Muscle of leg (tissue), 16 donors: ENCODE measurements at places on chromosomes 7 and 10.

DNA sequence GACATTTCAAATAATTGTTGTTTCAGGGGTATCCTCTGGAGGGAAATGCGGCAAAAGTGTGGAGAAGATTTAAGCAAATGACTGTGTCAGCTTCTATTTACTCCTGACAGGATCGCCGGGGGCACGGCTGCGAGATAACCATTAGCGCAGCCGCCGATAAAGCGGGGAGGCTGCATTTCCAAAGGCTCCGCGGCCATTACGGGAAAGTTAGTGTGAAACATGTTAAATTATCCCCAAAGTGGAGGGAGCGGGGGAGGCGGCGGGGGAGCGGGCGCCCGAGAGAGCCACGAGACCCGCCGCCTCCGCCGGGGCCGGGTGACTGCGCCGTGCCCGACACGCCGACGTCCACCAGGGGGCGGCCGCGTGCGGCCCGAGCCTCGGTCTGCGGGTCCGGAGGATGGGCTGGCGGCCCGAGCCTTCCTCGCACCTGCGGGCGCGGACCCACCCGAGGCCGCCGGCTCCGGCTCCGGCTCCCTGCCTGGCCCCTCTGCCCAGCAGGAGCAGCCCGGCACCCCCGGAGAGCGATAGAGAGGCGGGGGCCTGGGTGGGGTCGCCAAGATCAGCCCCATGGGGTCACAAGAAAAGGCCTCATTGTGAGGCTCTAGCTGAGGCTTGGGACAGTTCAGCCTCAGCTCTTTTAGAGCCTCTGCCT, 74.4 kb upstream of the PAX2 start:
- no peak overlapping the region for H3K4me3 ChIP-seq
- no peak for DNase-seq
- no peaks in the 10 kb centered on the region for H3K4me1 ChIP-seq
- H3K27me3 ChIP-seq, result peaks cover 79% of the 10 kb centered on the region
- no peak overlapping the region for H3K27ac ChIP-seq
- H3K36me3 ChIP-seq, result no peaks in the 10 kb centered on the region

- H3K36me3 ChIP-seq, result no peaks in the 10 kb centered on the region
- H3K4me1 ChIP-seq, result no peaks in the 10 kb centered on the region
- no peaks in the 10 kb centered on the region for H3K27me3 ChIP-seq
These were observed 258.8 kb downstream of the THSD7A start for GRCh38 chr7:11573128-11573750.

DNA sequence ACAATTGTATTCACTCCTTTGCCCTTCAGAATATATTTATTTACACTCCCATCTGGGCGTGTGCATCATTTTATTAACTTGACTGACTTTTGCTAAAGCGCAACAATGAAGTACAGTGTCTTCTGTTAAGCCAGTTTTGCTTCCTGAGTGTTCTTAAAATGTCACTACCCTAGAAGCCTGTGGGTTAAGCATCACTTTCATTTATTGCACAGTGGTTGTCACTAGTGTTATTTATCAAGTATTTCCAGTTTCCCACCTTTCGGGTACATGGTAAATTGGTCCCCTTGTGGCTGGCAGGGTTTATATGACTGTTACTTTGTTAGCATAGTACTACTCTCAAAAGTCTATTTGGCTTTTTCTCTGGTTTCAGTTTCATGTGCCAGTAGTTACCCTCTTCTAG, 3.3 kb downstream of the HILPDA start:
- H3K36me3 ChIP-seq, result peaks cover 12% of the 10 kb centered on the region
- no peaks in the 10 kb centered on the region for H3K27me3 ChIP-seq
- peaks cover 27% of the 10 kb centered on the region for H3K4me1 ChIP-seq
- H3K27ac ChIP-seq, result no peak overlapping the region

DNA sequence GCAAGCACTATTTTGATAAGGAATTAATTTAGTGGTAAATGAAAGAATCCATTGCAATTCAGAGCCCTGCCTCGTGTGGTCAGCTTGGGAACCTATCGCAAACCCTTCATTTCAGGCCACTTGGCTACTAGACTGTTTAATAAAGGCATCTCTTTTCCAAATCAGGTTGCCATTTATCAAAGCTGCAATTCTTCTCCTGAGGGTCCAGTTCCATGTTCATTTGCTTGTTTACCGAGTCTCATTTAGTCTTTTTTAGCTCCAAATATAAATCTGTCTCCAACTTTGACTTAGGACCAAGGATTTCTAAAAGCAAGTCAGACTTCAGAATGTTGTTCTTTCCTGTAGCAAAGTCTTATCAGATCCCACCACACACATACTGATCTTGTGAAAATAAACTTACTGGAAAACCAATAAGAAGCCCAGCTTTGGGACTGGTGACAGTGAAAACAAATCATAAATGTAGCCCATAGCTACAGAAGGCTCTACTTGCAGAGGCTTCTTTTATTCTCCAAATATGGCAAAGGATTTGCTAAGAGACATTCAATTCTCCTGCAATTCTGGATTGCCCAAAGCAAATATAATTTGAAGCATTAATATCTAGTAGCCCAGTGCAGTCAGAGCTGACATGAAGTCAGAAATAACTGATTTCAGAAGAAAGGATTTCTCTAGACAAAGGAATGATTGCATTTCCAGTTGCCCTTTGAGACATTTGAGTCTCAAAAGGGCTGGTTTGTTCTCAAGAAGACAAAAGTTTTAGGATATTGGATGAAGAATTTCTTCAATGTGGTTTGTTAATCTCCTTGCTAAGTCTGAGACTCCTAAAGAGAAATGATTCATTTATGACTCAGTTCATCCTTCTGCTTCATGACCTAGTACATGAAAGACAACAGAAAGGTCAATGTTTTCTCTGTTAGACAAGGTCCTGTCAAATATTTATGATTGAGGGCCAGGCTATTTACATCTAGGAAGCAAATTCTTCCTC, 28.0 kb downstream of the PPP1R3C start:
- peaks cover 20% of the 10 kb centered on the region for H3K4me1 ChIP-seq
- H3K4me3 ChIP-seq, result no peak overlapping the region
- no peaks in the 10 kb centered on the region for H3K36me3 ChIP-seq
- H3K27me3 ChIP-seq, result no peaks in the 10 kb centered on the region
- no peak overlapping the region for H3K27ac ChIP-seq
- no peak for DNase-seq

GRCh38 chr7:7857143-7857583, 111.4 kb upstream of the GLCCI1 start:
- peaks cover 2% of the 10 kb centered on the region for H3K4me1 ChIP-seq
- H3K27me3 ChIP-seq, result no peaks in the 10 kb centered on the region
- no peak overlapping the region for H3K27ac ChIP-seq

- no peaks in the 10 kb centered on the region for H3K36me3 ChIP-seq
- no peak overlapping the region for H3K27ac ChIP-seq
- no peaks in the 10 kb centered on the region for H3K4me1 ChIP-seq
- no peaks in the 10 kb centered on the region for H3K27me3 ChIP-seq
- no peak for DNase-seq
These were observed 60.0 kb downstream of the RAPGEF5 start for GRCh38 chr7:22296916-22297315.

- no peak for DNase-seq
- no peaks in the 10 kb centered on the region for H3K36me3 ChIP-seq
- H3K27ac ChIP-seq, result no peak overlapping the region
- H3K4me1 ChIP-seq, result peaks cover 8% of the 10 kb centered on the region
These were observed 70.9 kb downstream of the SYPL1 start for GRCh38 chr7:106041140-106041717.

DNA sequence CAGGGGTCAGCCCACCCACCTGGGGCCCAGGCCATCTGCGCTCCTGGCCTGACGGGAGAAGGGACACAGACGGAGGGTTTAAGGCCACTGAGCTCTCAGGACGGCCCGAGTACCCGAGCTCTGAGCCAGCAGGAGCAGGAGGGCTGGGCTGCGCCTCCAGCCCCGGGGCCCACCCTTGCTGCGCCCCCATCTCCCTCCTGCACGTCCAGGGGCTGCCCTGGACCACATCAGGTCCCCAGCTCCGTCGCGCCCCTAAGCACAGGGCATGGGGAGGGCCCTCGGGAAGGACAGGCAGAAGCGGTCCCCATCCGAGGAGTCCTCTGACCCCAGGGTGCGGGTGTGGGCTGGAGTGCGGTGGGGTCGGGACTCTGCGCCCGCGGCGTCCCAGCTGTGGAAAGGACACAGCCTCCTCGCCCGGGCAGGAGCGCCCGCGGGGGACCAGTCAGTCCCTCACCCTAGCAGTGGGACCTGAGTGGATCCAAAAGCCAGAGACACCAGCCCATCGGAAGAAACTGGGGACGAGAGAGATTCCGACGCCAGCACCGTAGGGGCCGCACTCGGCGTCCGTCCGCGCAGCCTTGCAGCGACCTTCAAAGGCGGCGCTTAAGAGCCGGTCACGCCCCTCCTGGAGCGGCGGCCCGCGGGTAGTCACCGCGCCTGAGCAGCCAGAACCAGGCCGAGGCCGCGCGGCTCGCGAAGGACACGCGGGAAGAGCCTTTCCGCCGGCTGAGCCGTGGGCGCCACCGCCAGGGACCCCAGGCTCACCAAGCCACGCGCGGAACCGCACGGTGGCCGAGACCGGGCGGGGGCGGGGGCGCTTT, 15.9 kb downstream of the CAMK2B start:
- DNase-seq, result peak; percentile 75
- peaks cover 10% of the 10 kb centered on the region for H3K4me1 ChIP-seq
- H3K36me3 ChIP-seq, result no peaks in the 10 kb centered on the region

GRCh38 chr7:99141841-99142726, 1.8 kb downstream of the SMURF1 start:
- no peaks in the 10 kb centered on the region for H3K36me3 ChIP-seq
- H3K27ac ChIP-seq, result peak overlapping the region; percentile 94
- peak overlapping the region; percentile 39 for H3K4me3 ChIP-seq
- H3K4me1 ChIP-seq, result peaks cover 10% of the 10 kb centered on the region

GRCh38 chr7:124152859-124153692, 120.2 kb upstream of the TMEM229A start:
- no peaks in the 10 kb centered on the region for H3K36me3 ChIP-seq
- H3K4me1 ChIP-seq, result no peaks in the 10 kb centered on the region
- H3K27me3 ChIP-seq, result no peaks in the 10 kb centered on the region
- no peak overlapping the region for H3K4me3 ChIP-seq
- no peak overlapping the region for H3K27ac ChIP-seq

- H3K27me3 ChIP-seq, result no peaks in the 10 kb centered on the region
- DNase-seq, result no peak
- H3K36me3 ChIP-seq, result no peaks in the 10 kb centered on the region
- no peak overlapping the region for H3K4me3 ChIP-seq
- H3K4me1 ChIP-seq, result peaks cover 23% of the 10 kb centered on the region
These were observed 98.3 kb downstream of the MKI67 start for GRCh38 chr10:128027822-128028507.

DNA sequence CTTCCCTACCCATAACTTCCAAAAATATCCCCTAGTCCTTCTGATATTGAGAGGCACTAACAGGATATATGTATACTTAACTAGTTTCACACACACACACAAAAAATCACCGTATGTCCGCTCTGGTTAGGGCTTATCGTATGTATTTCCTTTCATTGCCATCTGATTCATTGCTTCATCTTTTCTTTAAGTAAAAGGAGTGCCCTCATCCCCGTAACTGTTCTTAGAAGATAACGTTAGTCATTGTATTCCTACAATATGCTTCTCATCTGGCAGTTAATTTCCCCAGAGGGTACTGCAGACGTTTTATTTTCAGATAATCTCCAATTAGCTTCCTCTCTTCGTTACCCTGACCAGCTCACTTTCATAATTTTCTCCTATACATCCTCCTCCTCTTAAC, 37.3 kb downstream of the NRCAM start:
- H3K27me3 ChIP-seq, result no peaks in the 10 kb centered on the region
- no peak for DNase-seq
- no peak overlapping the region for H3K27ac ChIP-seq

- H3K4me1 ChIP-seq, result no peaks in the 10 kb centered on the region
- no peak overlapping the region for H3K27ac ChIP-seq
- no peaks in the 10 kb centered on the region for H3K36me3 ChIP-seq
- H3K27me3 ChIP-seq, result peaks cover 14% of the 10 kb centered on the region
These were observed 30.7 kb downstream of the ALOX5 start for GRCh38 chr10:45404770-45405120.

DNA sequence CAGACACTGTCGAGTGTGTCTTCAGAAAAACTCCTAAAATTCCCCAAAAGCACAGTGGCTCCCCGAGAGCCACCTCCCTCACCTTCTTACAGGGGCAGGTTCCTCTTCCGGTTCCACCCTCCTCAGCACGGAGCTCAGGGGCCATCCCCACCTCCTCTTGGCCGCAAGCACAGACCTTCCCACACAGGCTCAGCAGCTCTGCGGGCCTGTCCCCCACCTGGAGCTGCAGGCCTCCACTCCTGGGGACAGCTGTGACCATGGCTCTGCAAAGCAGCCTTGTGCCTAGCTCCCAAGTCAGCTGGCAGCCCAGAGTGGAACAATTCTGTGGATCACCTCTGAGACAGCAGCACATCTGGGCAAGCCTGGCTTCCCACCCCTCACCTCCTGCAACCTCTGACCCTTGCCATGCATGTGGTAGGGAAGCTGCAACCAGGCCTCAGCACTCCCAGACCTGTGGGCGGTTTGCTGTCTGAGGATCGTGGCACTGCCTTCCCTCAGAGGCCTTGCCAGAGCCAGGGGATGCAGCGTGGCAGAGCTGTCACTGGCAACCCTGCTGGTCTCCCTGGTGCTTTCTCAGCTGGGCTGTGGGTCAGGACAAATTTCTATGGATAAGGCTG, 79.7 kb downstream of the ALOX5 start:
- no peak for DNase-seq
- H3K27ac ChIP-seq, result peak overlapping the region; percentile 2
- peaks cover 26% of the 10 kb centered on the region for H3K36me3 ChIP-seq
- H3K27me3 ChIP-seq, result no peaks in the 10 kb centered on the region
- no peak overlapping the region for H3K4me3 ChIP-seq

GRCh38 chr7:130904792-130905191, 170.8 kb upstream of the KLF14 start:
- H3K36me3 ChIP-seq, result no peaks in the 10 kb centered on the region
- H3K4me1 ChIP-seq, result no peaks in the 10 kb centered on the region
- H3K27me3 ChIP-seq, result no peaks in the 10 kb centered on the region
- no peak overlapping the region for H3K27ac ChIP-seq

DNA sequence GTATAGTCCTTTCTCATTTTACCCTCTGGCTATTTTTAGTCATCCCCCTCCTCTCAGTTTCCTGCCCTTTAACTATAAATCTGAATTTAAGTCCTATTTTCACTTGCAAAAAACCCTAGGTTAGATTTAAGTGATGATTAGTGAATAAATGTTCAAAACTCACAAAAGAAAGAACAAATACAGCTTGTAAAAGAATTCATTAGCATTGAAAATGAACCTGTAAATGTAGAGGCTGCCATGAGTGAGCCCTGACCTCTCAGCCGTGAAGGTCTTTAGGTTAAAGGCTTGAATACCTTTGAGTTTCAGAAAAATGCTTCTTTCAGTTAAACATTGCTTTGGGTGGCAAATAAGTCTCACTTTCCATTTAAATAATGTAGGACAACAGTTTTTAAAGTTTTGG, 2.0 kb upstream of the SLC16A12 start:
- H3K27ac ChIP-seq, result no peak overlapping the region
- H3K4me1 ChIP-seq, result peaks cover 8% of the 10 kb centered on the region
- no peak for DNase-seq
- H3K36me3 ChIP-seq, result no peaks in the 10 kb centered on the region
- H3K27me3 ChIP-seq, result peaks cover 31% of the 10 kb centered on the region
